ENCODE measurements at places on chromosomes 6 and 20. TPM values are rescaled to one million over a fixed set of nuclear protein-coding genes. Genes with fewer than 3 reads are reported as not detected.

DNA sequence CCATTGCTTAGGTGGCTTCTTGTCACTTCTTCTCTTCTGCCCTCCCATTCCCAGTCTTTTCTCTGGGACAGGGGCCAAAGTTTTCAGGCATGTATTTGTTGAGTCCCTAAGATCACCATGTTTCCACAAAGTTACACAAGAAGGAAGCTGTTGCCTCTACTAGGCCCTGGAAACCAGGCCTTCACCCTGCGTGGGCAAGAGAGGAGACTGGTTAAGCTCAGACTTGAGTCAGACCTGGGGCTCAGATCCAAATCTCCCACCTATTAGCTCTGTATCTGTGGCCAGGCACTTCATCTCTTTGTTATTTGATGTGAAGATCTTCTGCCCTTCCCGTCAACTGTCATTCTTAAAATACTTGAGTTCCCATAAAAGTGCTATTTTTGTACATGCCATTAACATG is 154.6 kb downstream of the SASH1 start:
- no peaks in the 10 kb centered on the region for H3K36me3 ChIP-seq
- H3K27ac ChIP-seq = no peak overlapping the region
- no peak overlapping the region for H3K4me3 ChIP-seq
- peaks cover 26% of the 10 kb centered on the region for H3K27me3 ChIP-seq
- no peaks in the 10 kb centered on the region for H3K4me1 ChIP-seq
- no peak for DNase-seq

DNA sequence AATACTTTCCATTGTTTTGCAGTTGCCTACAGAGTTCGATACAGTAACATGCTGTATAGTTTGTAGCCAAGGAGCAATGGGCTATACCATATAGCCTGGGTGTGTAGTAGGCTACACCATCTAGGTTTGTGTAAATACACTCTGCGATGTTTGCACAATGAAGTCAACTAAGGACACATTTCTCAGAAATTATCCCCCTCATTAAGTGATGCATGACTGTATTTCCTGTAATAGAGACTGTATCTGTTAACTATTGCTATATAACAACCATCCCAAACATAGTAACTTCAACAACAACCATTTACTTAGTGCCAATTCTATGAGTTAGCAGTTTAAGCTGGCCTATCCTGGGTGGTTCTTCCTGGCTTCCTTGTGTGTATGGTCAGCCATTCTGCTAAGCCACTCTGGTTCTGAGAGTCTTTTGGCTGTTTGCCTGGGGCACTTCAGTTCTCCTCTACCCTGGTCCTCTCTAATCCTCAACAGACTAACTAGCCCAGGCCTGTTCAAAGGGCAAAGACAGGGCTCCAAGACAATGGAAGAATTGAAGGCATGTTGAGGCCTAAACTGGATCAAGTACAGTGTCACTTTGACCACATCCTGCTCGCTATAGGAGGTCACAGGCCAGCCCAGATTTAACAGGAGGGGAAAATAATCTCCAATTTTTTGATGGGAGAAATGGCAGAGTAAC is 124.0 kb downstream of the PLCB1 start:
- no peaks in the 10 kb centered on the region for H3K4me1 ChIP-seq
- no peak for DNase-seq
- no peak overlapping the region for H3K27ac ChIP-seq
- no peaks in the 10 kb centered on the region for H3K36me3 ChIP-seq
- H3K4me3 ChIP-seq = no peak overlapping the region
- no peaks in the 10 kb centered on the region for H3K27me3 ChIP-seq

GRCh38 chr6:52210227-52210626 is 24.1 kb downstream of the IL17A start:
- H3K27me3 ChIP-seq = peaks cover 5% of the 10 kb centered on the region
- H3K4me3 ChIP-seq = no peak overlapping the region
- no peaks in the 10 kb centered on the region for H3K36me3 ChIP-seq
- DNase-seq = no peak
- H3K27ac ChIP-seq = no peak overlapping the region
- no peaks in the 10 kb centered on the region for H3K4me1 ChIP-seq

DNA sequence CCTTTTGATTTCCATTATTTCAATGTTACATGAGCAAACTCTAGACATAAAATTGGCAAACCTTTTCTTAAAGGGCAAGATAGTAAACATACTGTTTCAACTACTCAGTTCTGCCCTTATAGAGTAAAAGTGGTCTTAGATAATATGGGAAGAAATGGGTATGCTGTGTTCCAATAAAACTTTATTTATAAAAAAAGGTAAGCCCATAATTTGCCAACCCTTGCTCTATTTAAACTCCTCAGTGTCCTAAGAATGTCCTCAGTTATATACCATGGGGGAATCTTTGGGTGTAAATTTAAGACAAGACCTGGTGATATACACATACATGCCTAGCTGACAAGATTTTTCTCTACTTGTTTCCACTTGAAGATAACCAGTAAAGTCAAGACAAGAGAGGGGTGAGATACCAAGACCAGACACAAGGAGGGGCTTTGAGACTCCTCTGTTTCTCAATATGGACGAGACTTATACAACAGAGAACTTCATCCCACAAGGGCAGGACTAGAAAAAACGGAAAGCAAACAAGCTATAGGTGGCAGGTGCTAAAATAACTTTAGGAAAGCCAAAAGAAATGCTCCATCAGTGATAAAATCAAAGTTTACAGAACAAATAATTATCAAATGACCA is 10.5 kb downstream of the SNX3 start:
- no peak overlapping the region for H3K27ac ChIP-seq
- H3K4me3 ChIP-seq = no peak overlapping the region
- no peak for DNase-seq

- DNase-seq = peak; percentile 29
- no peaks in the 10 kb centered on the region for H3K36me3 ChIP-seq
- H3K4me1 ChIP-seq = peaks cover 31% of the 10 kb centered on the region
- H3K27ac ChIP-seq = peak overlapping the region; percentile 88
- H3K4me3 ChIP-seq = peak overlapping the region; percentile 94
- no peaks in the 10 kb centered on the region for H3K27me3 ChIP-seq
Measured at GRCh38 chr6:35919827-35920751, 809 bp downstream of the SRPK1 start.

DNA sequence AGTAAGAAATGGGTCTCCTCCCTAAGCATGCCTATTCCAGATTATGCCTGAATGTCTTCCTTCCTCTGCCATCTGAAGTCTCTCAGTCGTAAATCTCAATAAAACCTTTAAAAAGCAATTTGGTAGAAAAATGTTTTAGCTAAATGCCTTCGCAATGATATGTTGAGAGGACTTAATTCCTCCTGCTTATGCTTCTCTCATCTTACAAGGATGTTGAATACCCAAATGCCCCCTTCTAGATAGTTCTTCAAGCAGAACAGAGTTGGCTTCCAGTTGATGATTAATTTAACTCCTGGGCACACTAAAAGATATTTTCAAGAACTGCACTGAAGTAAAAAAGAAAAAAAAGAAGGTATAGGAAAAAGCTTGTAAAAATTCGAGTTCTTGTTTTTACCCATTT is 275.0 kb upstream of the SPTLC3 start:
- no peak overlapping the region for H3K27ac ChIP-seq
- H3K36me3 ChIP-seq = no peaks in the 10 kb centered on the region
- DNase-seq = no peak
- H3K4me1 ChIP-seq = no peaks in the 10 kb centered on the region
- H3K27me3 ChIP-seq = no peaks in the 10 kb centered on the region

DNA sequence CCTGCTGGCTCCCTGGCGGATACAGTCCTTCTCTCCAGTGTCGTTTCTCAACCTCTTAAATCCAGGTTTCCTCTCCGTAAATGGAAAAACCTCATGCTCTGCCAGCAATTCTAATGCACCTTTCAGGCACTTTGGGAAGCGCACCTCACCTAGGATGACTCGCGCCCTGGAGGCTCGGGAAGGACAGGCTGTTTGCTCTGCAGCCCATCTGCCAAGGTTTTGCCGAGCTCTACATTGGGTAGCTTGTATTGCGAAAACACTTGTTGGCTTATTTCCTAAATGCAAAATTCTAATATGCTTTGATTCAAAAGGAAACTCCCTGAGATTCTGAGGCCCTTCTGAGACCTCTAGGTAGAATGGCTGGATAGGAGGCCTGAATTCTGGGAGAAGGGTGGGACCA is 102.6 kb upstream of the MLN start:
- no peak for DNase-seq
- peaks cover 45% of the 10 kb centered on the region for H3K4me1 ChIP-seq
- H3K27ac ChIP-seq = no peak overlapping the region
- H3K27me3 ChIP-seq = peaks cover 12% of the 10 kb centered on the region
- H3K36me3 ChIP-seq = no peaks in the 10 kb centered on the region
- H3K4me3 ChIP-seq = no peak overlapping the region

DNA sequence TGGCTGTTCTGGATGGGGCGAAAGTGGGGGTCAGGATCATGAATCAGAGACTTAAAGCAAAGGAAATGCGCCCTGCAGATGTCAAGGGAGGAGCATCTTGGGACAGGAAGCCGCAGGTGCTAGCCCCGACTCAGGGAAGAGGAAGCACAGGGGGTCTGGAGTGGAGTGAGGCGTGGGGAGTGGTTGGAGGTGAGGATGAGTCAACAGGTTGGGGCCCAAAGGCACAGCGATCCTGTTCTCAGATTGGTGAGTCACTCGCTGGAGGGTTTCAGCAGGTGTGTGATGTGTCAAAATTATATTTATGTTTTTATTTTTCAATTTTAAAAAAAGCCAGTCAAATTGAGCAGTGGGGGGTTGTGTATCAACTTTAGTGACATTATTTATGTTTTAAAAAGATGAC is 19.0 kb downstream of the PACSIN1 start:
- peaks cover 8% of the 10 kb centered on the region for H3K4me1 ChIP-seq
- no peaks in the 10 kb centered on the region for H3K36me3 ChIP-seq
- DNase-seq = peak; percentile 6
- H3K27me3 ChIP-seq = no peaks in the 10 kb centered on the region
- H3K27ac ChIP-seq = no peak overlapping the region

DNA sequence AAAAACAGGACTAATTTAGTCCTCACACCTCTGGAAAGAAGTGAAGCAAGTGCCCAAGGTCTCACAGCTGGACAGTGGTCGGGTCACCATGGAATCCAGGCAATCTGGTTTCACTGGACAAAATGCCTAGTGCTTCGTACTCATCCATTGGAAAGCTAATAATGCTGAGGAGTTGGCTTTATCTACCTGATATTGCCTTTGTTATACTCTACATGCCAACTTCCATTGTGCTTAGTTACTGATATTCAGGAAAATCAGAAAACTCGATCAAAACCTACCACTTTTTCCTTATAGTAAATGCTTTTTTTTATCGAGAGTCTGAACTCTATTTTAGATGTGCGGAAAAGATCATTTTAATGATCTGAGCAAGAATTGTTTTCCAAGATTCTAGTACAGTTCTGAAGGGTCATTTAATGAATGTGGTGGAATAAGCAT is 966 bp downstream of the CFAP206 start:
- DNase-seq = no peak
- H3K27me3 ChIP-seq = peaks cover 29% of the 10 kb centered on the region
- H3K4me3 ChIP-seq = peak overlapping the region; percentile 90
- H3K4me1 ChIP-seq = peaks cover 10% of the 10 kb centered on the region

Gene SEL1L2
- not detected for polyA plus RNA-seq

GRCh38 chr20:52954849-52955248 is 17.3 kb upstream of the TSHZ2 start:
- H3K27ac ChIP-seq = no peak overlapping the region
- no peaks in the 10 kb centered on the region for H3K36me3 ChIP-seq
- no peaks in the 10 kb centered on the region for H3K4me1 ChIP-seq
- H3K4me3 ChIP-seq = no peak overlapping the region

Gene RSPO3
- not detected for polyA plus RNA-seq

Gene ZBTB24
- 17.1 TPM for polyA plus RNA-seq

- no peak overlapping the region for H3K4me3 ChIP-seq
- no peak overlapping the region for H3K27ac ChIP-seq
- no peaks in the 10 kb centered on the region for H3K36me3 ChIP-seq
- no peaks in the 10 kb centered on the region for H3K27me3 ChIP-seq
- no peak for DNase-seq
- H3K4me1 ChIP-seq = peaks cover 16% of the 10 kb centered on the region
Measured at GRCh38 chr20:1905009-1905408, 9.8 kb downstream of the SIRPA start.

GRCh38 chr6:36033935-36034334 is 6.3 kb downstream of the MAPK14 start:
- H3K4me3 ChIP-seq = peak overlapping the region; percentile 19
- DNase-seq = no peak
- no peaks in the 10 kb centered on the region for H3K36me3 ChIP-seq
- H3K27ac ChIP-seq = no peak overlapping the region
- H3K27me3 ChIP-seq = no peaks in the 10 kb centered on the region

All from naive B cell (primary cell).